Bladder microvascular endothelial cell (primary cell): ENCODE measurements at places on chromosomes 13 and 19. TPM values are rescaled to one million over a fixed set of nuclear protein-coding genes. Genes with fewer than 3 reads are reported as not detected.

ZNF836 gene
- 5.3 and 11.7 TPM in 2 replicates for total RNA-seq

ITGBL1 gene
- 3.2 and 13.3 TPM in 2 replicates for total RNA-seq

OR7D2 gene
- not detected in 2 replicates for total RNA-seq

GJB6 gene
- total RNA-seq = not detected in 2 replicates

ADGRE3 gene
- total RNA-seq = not detected in 2 replicates

GARIN5B gene
- not detected in 2 replicates for total RNA-seq

LILRB2 gene
- not detected in 2 replicates for total RNA-seq

AZU1 gene
- total RNA-seq = not detected in 2 replicates

SHANK1 gene
- under 0.01 and 0.19 TPM in 2 replicates for total RNA-seq

SPRY2 gene
- total RNA-seq = 11.3 and 14.9 TPM in 2 replicates

HOMER3 gene
- total RNA-seq = 128 and 226 TPM in 2 replicates

ZNF541 gene
- 0.49 and 0.50 TPM in 2 replicates for total RNA-seq

TRIM13 gene
- total RNA-seq = 17.3 and 36.3 TPM in 2 replicates

HIPK4 gene
- total RNA-seq = 0.06 TPM in 1 of 2 replicates, not detected in the other

CCDC169 gene
- 0.97 and 2.7 TPM in 2 replicates for total RNA-seq

SELENOV gene
- total RNA-seq = not detected in 2 replicates

ANKRD24 gene
- 0.32 and 0.88 TPM in 2 replicates for total RNA-seq

DCUN1D2 gene
- 5.7 and 15.3 TPM in 2 replicates for total RNA-seq

LGALS13 gene
- not detected in 2 replicates for total RNA-seq

C1QTNF9B gene
- total RNA-seq = under 0.01 TPM in 1 of 2 replicates, not detected in the other

SPIB gene
- total RNA-seq = not detected in 2 replicates

SIGLEC9 gene
- 0.06 TPM in 1 of 2 replicates, not detected in the other for total RNA-seq

R3HDM4 gene
- 17.5 and 33.3 TPM in 2 replicates for total RNA-seq

GFY gene
- not detected in 2 replicates for total RNA-seq

ZNF587 gene
- 12.5 and 32.9 TPM in 2 replicates for total RNA-seq

SCEL gene
- not detected in 2 replicates for total RNA-seq

KLHL1 gene
- total RNA-seq = not detected in 2 replicates

TSPAN16 gene
- total RNA-seq = not detected in 2 replicates

FAM216B gene
- not detected in 2 replicates for total RNA-seq

PODNL1 gene
- 0.13 and 0.16 TPM in 2 replicates for total RNA-seq

PSG7 gene
- not detected in 2 replicates for total RNA-seq

CEACAM16 gene
- 0.16 TPM in 1 of 2 replicates, not detected in the other for total RNA-seq

KISS1R gene
- total RNA-seq = not detected in 2 replicates

NLRP11 gene
- 0.06 TPM in 1 of 2 replicates, not detected in the other for total RNA-seq

CIRBP gene
- total RNA-seq = 65.4 and 95.7 TPM in 2 replicates

ZFP14 gene
- total RNA-seq = 2.1 and 4.7 TPM in 2 replicates

PCDH17 gene
- 1.3 and 5.8 TPM in 2 replicates for total RNA-seq

KATNAL1 gene
- total RNA-seq = 12.1 and 30.4 TPM in 2 replicates

EDDM13 gene
- total RNA-seq = 1.4 TPM in 1 of 2 replicates, not detected in the other

BST2 gene
- total RNA-seq = 36.9 and 54.1 TPM in 2 replicates

RHPN2 gene
- total RNA-seq = 0.49 and 6.9 TPM in 2 replicates

EID2B gene
- 2.5 and 3.4 TPM in 2 replicates for total RNA-seq

GPR12 gene
- not detected in 2 replicates for total RNA-seq

IL11 gene
- total RNA-seq = under 0.01 TPM in 1 of 2 replicates, not detected in the other

SIGLEC5 gene
- not detected in 2 replicates for total RNA-seq

ZNF582 gene
- total RNA-seq = 1.6 and 3.3 TPM in 2 replicates

S1PR2 gene
- 0.65 and 0.69 TPM in 2 replicates for total RNA-seq
